ENCODE measurements at places on chromosomes 4 and X.
A peak's percentile ranks its signal among the peaks of the same experiment; 100 is the strongest.

DNA sequence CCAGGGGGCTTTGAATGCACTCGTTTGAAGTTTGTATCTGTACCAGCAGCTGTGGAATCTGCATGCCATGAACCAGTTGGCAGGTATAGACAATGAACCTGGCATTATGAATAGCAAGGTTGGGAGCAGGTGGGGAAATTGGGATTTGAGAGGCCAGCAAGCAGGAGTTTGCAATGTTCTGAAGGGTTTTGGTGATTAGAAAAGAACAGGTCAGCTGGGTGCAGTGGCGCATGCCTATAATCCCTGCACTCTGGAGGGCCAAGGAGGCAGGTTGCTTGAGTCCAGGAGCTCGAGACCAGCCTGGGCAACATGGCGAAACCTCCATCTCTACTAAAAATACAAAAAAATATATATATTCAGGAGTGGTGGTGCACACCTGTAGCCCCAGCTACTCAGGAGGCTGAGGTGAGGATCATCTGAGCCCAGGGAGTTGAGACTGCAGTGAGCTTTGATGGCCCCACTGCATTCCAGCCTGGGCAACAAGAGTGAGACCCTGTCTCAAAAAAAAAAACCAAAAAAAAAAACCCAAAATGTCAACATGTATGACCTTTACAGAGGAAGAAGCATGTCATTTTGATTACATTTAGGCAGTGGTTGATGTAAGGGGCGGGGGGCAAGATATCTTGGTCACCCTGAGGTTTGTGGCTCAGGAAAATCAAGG, 63.9 kb downstream of the TSC22D3 start:
- DNase-seq: no peak
- no peaks in the 10 kb centered on the region for H3K27me3 ChIP-seq
- H3K4me3 ChIP-seq: no peak overlapping the region
- H3K4me1 ChIP-seq: no peaks in the 10 kb centered on the region

DNA sequence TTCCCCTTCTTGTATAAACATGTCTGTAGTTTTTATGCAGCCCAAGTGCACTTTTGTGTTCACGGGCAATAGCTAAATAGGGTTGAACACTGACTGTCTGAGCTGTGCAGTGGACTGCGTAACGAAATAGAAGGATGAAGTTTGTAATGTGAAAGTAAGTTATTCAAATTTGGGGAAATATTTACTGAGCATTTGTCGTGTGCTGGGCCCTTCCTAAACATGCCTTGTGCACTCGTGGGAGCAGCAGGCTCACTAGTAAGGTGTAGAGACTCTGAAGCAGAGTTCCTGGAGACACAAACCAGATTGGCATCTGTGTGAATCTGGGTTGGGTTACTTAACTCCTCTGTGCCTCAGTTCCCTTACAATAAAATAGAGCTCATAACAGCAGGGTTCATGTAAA, 51.7 kb upstream of the C1QTNF7 start:
- peak overlapping the region; percentile 21 for H3K27ac ChIP-seq
- no peaks in the 10 kb centered on the region for H3K36me3 ChIP-seq
- no peaks in the 10 kb centered on the region for H3K27me3 ChIP-seq

DNA sequence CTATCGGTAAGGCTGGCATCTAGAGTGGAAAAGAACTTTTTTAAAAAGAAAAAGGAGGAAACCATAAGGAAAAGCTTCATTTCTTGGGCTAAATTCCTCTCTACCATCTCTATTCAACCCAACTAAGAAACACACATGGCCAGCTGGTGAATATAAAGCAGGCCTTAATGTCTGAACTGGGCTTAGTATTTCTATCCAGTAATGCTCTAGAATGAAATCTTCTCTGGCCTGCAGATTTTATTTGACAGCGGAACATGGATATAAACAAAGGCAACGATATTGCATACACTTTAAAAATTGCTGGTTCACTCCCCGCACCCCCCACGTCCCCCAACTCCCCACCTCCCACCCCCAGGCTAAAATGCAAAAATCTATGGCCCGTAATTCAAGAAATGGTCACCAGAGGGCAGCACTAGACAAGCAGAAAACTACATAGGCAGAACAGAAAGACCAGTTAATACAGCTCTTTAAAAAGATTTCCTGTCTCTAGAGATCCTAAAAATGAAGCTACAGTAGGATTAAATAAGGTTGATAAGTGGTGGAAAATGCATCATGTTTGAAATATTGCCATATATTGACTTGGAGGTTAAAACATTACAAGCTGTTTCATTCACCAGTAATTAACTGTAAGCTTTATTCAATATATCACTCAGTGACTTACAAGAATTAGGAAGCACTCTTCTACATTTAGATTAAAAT, 155.2 kb upstream of the GALNT7 start:
- no peak for DNase-seq
- H3K36me3 ChIP-seq: no peaks in the 10 kb centered on the region
- no peak overlapping the region for H3K4me3 ChIP-seq
- H3K27ac ChIP-seq: no peak overlapping the region
- no peaks in the 10 kb centered on the region for H3K27me3 ChIP-seq

GRCh38 chr4:149785696-149786431, 29.8 kb downstream of the IQCM start:
- no peak overlapping the region for H3K4me3 ChIP-seq
- H3K36me3 ChIP-seq: no peaks in the 10 kb centered on the region
- DNase-seq: no peak

DNA sequence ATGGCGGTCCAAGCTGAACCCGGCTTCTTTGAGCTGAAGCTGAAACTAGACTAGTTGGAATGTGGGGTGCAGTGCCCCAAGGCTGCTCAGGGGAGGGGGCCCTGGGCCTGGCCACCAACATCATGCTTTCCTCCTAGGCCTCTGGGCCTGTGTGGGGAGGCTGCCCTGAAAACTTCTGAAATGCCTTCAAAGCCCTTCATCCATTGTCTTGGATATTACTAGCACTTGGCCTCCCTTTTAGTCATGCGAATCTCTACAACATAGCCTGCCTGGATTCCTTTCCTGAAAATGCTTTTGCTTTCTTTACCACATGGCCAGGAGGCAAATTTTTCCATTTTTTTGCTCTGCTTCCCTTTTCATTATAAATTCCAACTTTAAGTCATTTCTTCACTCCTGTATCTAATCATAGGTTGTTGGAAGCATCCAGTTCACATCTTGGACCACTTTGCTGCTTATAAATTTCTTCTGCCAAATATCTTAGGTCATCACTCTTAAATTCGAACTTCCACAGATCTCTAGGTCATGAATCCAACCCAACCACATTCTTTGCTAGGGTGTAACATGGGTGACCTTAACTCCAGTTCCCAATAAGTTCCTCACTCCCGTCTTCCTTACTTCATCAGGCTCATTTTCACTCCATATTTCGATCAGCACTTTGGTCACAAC, 103.4 kb downstream of the DDIT4L start:
- no peak overlapping the region for H3K4me3 ChIP-seq
- H3K27ac ChIP-seq: peak overlapping the region; percentile 30
- H3K27me3 ChIP-seq: no peaks in the 10 kb centered on the region
- H3K36me3 ChIP-seq: no peaks in the 10 kb centered on the region

GRCh38 chr4:11421116-11421515, 7.6 kb downstream of the HS3ST1 start:
- H3K27ac ChIP-seq: no peak overlapping the region
- H3K4me1 ChIP-seq: no peaks in the 10 kb centered on the region
- H3K36me3 ChIP-seq: no peaks in the 10 kb centered on the region
- no peak for DNase-seq
